Stimulated activated naive CD4-positive, alpha-beta T cell (primary cell): ENCODE measurements at places on chromosomes 11 and 22.

DNA sequence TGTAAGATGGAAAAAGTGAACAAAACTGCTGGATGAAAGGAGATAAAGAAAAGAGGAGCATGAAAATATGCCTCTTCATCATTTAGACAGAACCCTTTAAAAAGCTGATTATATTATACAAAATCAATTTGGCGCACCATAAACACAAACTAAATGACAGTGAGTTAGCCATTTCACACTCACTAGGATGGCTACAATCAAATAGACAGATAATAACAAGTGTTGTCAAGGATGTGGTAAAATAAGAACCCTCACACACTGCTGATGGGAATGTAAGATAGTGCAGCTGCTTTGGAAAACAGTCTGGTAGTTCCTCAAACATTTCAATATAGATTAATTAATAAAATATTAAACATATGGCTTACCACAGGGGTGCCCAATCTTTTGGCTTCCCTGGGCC lies 99.7 kb downstream of the CWF19L2 start:
- no peak for DNase-seq

DNA sequence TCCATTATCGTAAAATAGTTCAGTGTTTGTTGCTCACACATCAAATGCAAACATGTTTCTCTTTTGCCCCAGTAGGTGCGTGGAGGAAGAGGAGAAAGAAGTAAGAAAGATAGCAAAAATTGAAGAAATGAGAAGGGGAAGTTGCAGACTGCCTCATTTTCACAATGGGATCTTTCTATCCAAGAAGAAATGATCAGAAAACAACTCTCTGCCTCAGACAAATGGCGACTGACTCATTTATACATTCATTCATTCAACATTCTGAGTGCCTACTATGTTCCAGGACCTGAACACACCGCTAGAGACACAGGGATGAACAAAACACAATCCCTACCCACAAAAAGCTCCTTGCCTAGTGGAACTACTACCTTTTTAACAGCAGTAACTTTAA lies 367 bp downstream of the HPS5 start:
- no peak for DNase-seq

DNA sequence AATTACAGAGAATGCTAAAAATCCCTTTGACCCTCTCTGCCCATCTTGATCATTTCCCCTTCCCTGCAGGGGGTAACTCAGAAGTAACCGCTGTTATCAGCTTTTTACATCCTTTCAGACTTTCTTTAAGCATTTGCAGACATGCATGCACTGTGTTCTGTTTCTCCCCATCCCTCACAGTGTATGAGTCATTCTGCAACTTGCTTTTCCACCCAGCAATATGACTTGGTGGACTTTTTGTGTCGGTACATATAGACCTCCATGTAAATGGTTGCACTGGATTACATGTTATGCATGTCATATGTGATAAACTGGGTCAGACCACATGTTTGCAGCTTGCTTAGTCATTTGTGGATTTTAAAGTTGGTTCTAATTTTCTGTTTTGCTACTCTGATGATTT lies 87.7 kb upstream of the NECTIN1 start:
- DNase-seq = no peak

DNA sequence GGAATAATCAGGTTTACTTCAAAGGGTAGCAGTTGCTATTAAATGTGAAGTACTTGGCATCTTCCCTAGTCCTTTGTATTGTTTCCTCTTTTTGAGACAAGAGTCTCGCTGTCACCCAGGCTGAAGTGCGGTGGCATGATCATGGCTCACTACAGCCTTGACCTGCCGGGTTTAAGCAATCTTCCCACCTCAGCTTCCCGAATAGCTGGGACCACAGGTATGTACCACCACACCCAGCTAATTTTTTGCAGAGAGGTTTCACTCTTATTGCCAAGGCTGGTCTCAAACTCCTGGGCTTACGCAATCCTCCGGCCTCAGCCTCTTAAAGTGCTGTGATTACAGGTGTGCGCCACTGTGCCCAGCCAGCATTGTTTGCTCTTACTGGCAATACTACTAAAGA lies 36.2 kb upstream of the RAPSN start:
- no peak for DNase-seq

GRCh38 chr11:128361451-128362020 lies 225.8 kb downstream of the ETS1 start:
- no peak for DNase-seq

DNA sequence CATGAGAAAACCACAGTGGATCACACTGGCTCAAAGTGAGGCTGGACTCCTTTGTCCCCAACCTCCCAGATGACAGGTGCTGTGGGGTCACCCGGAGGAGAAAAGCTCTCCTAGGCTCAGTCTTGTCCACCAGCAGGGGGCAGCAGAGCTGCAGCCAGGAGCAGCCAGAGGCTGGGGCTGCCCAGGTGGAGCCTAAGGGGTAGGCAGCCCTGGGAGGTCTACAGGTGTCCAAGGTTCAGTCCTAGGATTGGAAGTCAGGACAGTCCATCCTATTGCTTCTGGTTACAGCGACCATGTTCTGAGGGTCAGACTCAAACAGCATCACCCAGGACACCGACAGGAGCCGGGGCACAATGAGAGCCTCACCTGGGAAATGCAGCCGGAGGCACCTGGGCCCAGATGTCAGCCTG lies 77.6 kb upstream of the IGLL5 start:
- peak; percentile 74 for DNase-seq

GRCh38 chr22:37601540-37602442 lies 6.8 kb upstream of the GGA1 start:
- DNase-seq = no peak

DNA sequence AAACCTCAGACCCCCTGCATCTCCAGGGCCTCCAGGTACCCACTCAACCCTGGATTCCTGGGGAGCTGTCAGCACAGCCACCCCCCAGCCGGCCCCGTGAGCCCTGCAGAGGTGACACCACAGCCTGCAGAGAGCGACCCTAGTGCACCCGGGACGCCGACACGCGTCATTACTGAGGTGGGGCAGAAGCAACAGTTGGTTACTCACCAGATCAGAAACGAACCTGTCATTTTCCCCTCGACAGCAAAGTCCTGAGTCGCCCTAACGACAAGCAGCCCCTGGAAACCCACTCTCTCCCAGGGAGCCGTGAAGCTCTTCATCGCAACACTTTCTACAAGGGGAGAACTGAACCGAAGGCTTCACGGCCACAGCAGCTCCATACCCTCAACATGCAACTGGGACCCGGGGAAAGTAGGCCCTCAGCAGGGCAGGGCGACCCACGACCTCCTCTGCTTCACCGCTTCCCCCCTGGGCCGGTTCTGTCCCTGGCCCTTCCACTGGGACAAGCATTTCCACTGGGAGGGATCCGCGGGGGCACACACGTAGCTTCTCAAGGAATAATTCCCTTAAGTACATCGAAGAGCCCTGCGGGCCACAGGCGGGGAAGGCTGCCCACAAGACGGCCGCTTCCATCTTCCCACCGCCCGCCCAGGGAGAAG lies 1.6 kb downstream of the BRD1 start:
- DNase-seq = peak; percentile 39

DNA sequence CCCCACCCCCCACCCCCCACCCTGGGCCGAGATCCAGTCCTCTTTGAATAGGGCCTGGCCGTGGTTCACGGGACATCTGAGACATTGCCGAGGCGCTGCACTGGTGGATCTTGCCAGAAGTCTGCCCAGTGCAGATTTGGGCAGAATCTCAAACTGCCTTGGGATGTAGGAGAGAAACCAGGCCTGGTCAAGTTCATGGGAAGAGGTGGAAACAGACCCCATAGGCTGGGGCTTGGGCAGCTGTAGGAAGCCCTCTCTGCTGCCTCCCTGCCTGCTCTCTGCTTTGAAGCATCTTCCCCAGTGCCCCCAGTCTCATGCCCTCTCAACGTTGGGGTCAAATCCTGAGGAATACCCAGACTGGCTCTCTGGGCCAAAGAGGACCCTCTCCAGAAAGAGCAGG lies 16.0 kb upstream of the PPP6R3 start:
- no peak for DNase-seq
